ENCODE measurements at places on chromosomes 5 and 9. TPM values are rescaled to one million over a fixed set of nuclear protein-coding genes. Genes with fewer than 3 reads are reported as not detected.

The ARHGEF37 gene
- total RNA-seq, result 0.15 TPM

- DNase-seq, result no peak
Observed at GRCh38 chr5:136638084-136638483, 272.7 kb upstream of the TRPC7 start.

The HK3 gene
- not detected for total RNA-seq

The MELK gene
- total RNA-seq, result 21.8 TPM

The TCF7 gene
- 28.5 TPM for total RNA-seq

DNA sequence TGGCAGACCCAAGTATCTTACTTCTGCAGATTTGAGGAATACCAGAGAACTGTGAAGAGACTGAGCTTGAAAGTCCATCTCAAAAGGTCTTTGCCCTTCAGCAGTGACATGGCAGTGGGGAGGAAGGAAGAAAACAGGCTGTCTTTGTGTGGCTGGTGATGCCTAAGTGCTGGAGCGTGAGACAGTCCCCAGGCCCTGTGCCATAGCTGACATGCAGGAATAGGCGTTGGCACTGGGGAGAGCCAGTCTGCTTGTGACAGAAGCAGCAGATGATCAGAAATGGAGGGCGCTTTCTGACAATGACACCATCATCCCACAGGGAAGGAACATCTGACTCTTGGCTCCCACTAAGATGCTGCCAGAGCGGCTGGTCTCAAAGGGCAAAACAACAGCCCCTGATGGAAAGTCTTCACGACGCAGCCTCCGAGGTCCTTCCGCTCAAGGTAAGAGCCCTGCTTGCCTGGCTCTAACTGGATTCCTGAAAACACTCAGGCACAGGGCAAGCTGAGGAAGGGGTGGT, 15.5 kb upstream of the GLRX start:
- DNase-seq, result no peak

The TMEM203 gene
- 44.7 TPM for total RNA-seq

- DNase-seq, result no peak
Observed at GRCh38 chr9:13735181-13735580, 455.7 kb upstream of the MPDZ start.

- DNase-seq, result no peak
Observed at GRCh38 chr9:129823542-129823934, 398 bp downstream of the TOR1A start.

DNA sequence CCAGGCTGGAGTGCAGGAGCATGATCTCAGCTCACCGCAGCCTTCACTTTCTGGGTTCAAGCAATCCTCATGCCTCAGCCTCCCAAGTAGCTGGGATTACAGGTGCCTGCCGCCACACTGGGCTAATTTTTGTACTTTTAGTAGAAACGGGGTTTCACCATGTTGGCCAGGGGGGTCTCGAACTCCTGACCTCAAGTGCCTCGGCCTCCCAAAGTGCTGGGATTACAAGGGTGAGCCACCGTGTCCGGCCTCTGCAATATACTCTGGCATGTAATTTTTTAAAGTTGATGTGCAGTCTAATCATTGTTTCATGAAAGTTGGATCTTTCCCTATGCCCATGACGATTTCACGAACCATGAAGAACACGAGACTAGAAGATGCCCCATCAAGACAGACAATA, 28.6 kb upstream of the PPP1R26 start:
- no peak for DNase-seq

GRCh38 chr5:142118155-142118686, 9.6 kb downstream of the NDFIP1 start:
- no peak for DNase-seq

The PCDHGB3 gene
- total RNA-seq, result 0.41 TPM

DNA sequence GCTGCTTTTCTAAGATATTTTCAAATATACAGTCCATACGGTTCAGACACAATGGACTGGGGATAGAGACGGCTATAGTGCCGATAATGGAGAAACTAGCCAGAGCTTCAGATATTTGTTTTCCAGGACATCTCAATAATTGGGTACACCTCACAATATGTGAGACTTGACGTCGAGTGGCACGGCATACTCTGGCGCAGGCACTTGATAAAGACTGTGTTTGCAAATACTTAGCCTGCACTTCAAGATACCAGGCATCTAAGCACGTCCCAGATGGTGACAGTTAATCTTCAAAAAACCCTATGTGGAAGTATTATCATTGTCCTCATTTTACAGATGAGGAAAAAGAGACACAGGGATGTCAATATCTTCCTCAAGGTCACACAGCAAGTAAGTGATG, 48.5 kb downstream of the SEMA5A start:
- no peak for DNase-seq

DNA sequence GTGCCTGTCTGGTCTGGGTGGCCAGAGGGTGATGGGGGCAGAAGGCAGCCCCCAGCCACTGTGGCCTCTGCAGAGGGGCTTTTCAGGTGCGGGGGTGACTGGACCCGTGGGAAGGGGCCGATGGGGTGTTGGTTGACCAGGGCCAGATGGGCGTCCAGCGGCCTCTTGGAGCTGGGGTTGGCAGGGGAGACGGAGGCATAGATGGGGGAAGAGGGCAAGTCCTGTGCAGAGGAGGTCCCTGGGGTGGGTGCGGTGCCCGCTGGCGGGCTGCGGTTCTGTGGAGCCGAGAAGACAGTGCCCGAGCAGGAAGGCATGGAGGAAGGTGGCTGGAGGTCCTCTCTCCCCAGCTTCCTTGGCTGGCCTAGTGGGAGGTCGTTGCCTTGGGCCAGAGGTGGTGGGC, 18.7 kb upstream of the AKNA start:
- no peak for DNase-seq

The PITX1 gene
- total RNA-seq, result 49.8 TPM

- DNase-seq, result no peak
Observed at GRCh38 chr5:685262-686171, 7.6 kb downstream of the TPPP start.

The ACER2 gene
- 3.0 TPM for total RNA-seq

The SLC27A6 gene
- not detected for total RNA-seq

DNA sequence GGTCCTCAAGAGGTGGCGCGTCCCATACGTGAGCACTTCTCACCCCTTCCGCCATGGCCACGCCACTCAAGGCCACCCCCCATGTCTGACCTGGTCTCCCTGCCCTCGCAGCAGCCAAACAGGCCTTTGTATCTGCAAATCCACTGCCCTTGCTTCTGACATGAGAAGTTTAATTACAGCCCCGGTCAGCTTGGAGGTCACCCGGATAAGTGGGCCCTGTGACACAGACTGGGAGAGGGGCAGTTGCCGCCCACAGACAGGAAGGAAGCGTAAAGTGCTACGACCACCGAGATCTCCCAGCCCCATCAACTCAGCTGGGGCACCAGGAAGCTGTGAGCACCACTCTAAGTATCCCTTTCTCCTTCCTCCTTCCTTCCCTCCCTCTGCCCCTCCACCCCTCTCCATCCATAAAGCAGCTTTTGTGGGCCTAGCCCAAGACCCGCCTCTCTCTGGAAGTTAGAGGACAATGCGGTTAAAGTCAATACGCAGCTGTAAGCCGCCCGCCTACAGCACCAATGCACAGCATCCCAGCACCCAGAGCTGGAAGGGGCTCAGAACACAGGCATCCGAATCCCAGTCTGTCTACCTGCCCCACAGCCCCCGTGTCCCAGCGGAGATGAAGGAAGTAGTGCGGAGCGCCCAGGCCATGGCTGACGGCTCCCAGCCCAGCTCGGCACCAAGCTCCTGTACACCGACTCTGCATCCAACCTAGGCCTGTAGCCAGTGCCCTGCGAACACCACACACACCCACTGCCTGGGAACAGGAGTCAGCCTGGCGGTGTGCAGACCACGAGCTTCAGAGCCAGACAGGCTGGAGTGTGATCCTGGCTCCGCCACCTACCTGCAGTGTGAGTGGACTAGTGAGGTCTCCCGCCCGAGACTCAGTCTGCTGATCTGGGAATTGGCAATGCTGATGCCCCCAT, 44.8 kb upstream of the RNF130 start:
- DNase-seq, result no peak

- DNase-seq, result no peak
Observed at GRCh38 chr9:15942831-15943424, 390.1 kb downstream of the CCDC171 start.

GRCh38 chr5:67347821-67348220, 151.2 kb upstream of the CD180 start:
- no peak for DNase-seq

The PCDHB9 gene
- total RNA-seq, result 0.25 TPM

DNA sequence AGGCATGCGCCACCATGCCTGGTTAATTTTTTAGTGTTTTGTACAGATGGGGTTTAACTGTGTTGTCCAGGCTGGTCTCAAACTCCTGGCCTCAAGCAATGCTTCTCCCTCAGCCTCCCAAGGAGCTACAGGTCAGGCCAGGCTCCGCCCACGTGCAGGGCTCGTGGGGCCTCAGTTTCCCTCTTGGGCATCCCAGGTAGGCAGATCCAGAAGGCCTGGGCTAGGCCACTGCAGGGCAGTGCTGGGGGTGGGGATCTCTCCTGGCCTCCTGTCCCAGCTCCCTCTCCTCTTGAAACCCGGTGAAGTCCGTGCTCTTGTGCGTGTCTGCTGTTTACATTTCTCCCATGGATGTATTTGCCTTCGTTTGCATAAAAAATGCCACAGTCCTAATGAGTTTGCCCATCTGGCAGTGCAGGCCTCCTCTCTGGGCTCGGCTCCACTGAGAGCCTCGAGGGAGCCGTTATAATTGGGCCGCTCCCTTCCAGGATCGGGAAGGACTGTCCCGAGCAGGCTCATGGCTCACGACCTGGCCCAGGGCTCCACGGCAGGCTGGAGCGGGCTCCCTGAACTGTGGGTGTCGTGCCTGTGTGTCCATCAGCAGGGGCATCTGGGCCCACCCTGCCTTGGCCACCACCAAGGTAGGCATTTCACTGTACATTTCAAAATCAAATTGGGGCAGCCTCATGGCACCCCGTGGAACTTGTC, 52.6 kb upstream of the RUFY1 start:
- DNase-seq, result no peak

The NDST1 gene
- total RNA-seq, result 11.0 TPM
